ENCODE measurements at places on chromosomes 12 and 14. TPM values are rescaled to one million over a fixed set of nuclear protein-coding genes. Genes with fewer than 3 reads are reported as not detected.

The GPR137C gene
- 0.50 TPM for total RNA-seq

The CLEC6A gene
- not detected for total RNA-seq

- no peak for DNase-seq
These were observed 89.5 kb upstream of the BCL2L14 start for GRCh38 chr12:11981121-11981733.

GRCh38 chr12:132582058-132582420, 28.3 kb downstream of the LRCOL1 start:
- no peak for DNase-seq
